ENCODE measurements at places on chromosomes 3 and 15. TPM values are rescaled to one million over a fixed set of nuclear protein-coding genes. Genes with fewer than 3 reads are reported as not detected.

Gene RTP4
- total RNA-seq: 0.18 TPM

Gene CRYGS
- total RNA-seq: 2.2 TPM

Gene CIDEC
- total RNA-seq: 0.09 TPM

Gene CHRFAM7A
- 2.9 TPM for total RNA-seq

Gene KATNBL1
- 42.8 TPM for total RNA-seq

Gene QRICH1
- total RNA-seq: 48.5 TPM

Gene USP19
- total RNA-seq: 34.4 TPM

Gene BRPF1
- total RNA-seq: 23.7 TPM

Gene RARB
- total RNA-seq: 51.6 TPM

Gene PRTG
- 1.4 TPM for total RNA-seq

Gene ATXN7
- 13.2 TPM for total RNA-seq

Gene CXCR6
- not detected for total RNA-seq

Gene BCL2A1
- 0.19 TPM for total RNA-seq

Gene CCR8
- total RNA-seq: not detected

Gene TKT
- total RNA-seq: 448 TPM

Gene CPNE9
- not detected for total RNA-seq

Gene CHRM5
- under 0.01 TPM for total RNA-seq

Gene C3orf49
- total RNA-seq: not detected

Gene PTX3
- total RNA-seq: 407 TPM

Gene CAMK2N2
- total RNA-seq: not detected

Gene GRK7
- total RNA-seq: under 0.01 TPM

Gene ZNF654
- 15.7 TPM for total RNA-seq

Gene CASR
- not detected for total RNA-seq

Measured in endothelial cell of coronary artery (primary cell).